Umbilical cord (tissue), 2 donors: ENCODE measurements at places on chromosomes 2 and 18.
A peak's percentile ranks its signal among the peaks of the same experiment; 100 is the strongest.

GRCh38 chr2:235077046-235077445 lies 125.2 kb downstream of the SH3BP4 start:
- no peak for DNase-seq

- no peak for DNase-seq
Observed at GRCh38 chr2:104040771-104041170, 813.1 kb upstream of the POU3F3 start.

GRCh38 chr2:173058097-173058496 lies 17.5 kb upstream of the MAP3K20 start:
- DNase-seq, result no peak

DNA sequence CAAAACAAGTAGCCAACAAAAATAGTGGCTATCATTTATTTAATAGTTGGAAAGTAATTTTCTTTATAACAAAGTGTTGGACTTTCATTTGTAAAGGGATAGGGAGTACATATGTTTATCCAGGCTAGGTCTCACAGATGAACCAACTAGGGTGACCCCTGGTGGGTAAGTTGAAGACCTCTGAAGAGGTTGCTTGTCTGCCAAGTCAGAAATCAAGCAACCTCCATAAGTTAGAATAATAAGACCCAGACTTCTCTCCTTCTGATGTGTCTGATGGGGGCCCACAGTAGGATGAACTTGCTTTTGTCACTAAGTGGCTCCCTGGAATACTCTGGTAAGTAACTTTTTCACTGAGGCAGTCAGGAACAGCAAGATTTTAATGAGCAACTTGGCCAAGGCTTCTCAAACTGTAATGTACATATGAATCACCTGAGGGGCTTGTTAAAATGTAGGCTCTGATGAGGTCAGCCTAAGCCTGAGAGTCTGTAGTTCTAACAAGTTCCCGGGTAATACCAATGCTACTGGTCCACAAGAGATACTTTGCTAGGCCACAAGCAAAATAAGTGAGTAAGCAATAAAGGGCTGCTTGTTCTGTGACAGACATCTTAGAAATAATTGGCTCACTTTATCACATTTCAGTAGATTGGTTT lies 319.6 kb downstream of the PIK3C3 start:
- DNase-seq, result no peak

DNA sequence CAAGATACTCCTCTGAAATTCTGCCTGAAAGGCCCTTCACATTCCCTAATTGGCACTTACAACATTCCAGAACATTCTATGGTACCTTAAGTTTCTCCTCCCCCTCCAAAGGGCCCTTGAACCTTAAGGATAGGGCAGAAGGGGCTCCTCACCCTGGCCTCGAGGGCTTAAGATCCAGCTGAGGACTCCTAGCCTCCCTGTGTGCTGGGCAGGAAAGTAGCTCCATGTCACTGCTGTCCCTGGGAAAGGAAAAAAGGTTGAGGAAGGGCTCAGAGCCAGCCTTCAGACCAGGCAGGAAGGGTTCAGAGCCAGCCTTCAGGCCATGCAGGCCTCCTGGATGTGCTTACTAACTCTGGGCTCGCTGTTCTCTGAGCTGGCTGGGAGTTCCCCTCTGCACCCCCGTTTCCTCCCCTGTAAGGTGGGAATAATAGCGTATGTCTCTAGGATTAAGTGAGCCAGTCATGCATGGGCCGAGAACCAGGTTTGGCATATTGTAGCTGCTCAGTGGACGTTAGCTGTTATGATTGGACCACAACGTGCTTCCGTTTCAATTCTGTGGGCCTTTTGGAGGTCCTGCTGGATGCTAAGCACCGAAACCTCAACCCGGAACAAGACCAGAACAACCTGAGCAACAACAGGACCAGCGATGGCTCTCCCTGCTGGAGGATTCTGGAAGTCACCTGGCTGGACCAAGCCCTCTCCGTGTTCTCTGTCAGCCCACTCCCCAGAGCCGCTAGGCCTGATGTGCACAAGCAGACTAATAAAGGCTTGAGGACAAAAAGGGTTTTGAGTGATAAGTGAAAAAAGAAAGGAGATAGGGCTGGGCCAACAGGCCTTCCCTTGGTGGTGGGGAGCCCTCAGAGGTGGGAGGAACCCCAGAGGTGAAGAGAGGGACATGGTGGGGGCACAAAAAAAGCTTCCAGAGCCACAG lies 1.0 kb upstream of the B3GNT7 start:
- DNase-seq, result no peak

- DNase-seq, result no peak
Observed at GRCh38 chr2:217438821-217439220, 564.0 kb downstream of the TNS1 start.

GRCh38 chr18:37266290-37266689 lies 299.3 kb downstream of the CELF4 start:
- no peak for DNase-seq

- no peak for DNase-seq
Observed at GRCh38 chr2:207279520-207279919, 113.8 kb upstream of the KLF7 start.

GRCh38 chr2:163312713-163313112 lies 423.1 kb downstream of the FIGN start:
- peak; percentile 20 for DNase-seq

DNA sequence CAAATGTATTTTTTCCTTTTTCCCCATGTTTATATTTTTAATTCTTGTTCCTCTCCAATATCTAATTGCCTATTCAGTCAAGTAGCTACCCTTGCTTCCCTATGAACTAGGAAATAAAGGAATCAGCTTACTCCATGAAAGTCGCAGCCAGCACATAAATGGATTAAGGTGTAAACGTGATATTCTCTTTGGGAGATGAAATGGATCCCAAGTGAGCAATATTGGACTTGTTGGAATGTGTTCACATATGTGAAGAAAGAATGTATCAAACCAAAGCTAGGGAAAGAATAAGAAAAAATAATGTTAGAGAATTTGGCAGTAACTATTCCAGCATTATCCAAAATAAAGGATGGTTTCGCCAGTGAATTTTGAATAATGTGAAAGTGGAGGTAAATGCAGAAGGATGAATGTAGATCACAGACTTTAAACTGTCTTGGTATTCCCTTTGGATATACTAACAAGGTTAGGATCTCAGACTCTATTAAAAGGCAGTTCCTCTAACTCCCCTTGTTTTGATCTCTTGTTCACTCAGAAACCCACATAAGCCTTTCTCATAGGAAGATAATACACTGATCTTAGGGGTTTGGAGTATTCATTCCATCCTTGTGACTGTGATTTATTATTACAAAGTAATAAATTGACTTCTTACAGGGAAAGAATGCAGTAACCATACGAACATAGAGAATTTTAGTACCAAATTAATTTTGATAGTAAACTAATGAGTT lies 208.1 kb downstream of the BABAM2 start:
- peak; percentile 67 for DNase-seq

DNA sequence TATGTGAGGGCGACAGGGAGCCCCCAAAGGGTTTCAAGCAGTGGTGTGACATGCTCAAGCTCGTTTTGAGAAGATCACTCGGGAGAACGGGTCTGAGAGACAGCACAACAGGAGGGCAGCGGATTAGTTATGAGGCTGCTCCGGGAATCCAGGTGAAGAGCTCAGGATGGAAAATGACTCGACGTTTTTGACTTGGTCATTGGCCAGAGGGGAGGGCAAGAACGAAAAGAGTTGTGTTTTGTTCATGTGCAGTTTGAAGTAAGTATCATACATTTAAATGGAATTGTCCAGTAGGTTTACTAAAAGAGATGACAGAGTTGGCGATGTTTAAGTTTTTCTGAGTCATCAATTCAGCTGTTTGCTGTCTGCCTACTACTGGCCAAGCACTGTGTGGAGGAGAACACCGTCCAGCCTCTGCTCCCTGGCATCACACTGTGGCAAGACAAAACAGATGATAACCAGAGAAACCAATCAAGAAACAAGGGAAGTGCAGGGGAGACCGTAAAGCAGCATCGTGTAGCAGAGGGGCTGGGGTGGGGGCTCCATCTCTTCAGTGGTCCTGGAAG lies 25.3 kb upstream of the ANXA4 start:
- no peak for DNase-seq

- DNase-seq, result no peak
Observed at GRCh38 chr18:32772581-32773381, at the start of gene KLHL14. Gene KLHL14 (minus strand): TSS chr18:32773023. CDS start chr18:32770591, 2,432 bp downstream.

DNA sequence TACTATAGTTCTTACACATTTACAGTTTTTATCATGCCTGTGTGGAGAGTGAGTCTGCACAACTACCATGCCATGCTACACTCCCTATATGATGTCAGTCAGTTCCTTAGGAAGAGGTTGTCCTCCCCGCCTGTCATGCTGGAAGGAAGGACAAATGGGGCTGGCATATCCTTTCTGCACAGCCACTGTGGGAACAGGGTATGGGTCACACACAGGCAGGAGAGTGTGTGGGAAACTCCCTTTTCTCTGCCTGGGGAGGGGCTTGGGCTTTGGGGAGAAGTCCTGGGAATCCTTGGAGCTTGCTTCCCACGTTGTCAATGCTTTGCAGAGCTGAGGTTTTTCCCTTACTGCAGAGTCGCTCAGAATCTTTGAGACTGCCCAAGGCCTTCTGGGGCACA lies 232.1 kb downstream of the PRKCE start:
- no peak for DNase-seq

GRCh38 chr2:170454471-170455372 lies 260.4 kb upstream of the SP5 start:
- DNase-seq, result no peak

GRCh38 chr2:159938395-159938794 lies 124.0 kb downstream of the PLA2R1 start:
- DNase-seq, result peak; percentile 19

DNA sequence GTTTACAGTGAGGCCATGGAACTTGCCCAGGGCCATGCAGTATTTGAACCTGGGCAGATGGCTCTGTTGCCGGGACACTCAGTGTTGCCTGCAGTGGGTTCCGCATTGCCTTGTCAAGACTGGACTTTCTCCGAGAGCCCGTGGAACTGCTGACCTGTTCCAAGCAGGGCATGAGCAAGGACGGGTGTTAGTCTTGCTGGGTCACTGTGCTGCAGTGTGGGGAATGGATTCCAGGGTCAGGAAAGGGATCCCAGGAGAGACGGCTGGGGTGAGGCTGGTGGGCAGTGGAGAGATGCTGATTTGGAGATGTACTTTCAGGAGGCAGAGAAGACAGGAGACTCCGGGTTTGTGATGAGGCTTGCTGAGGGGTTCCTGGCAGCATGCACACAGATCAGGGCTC lies 348.7 kb upstream of the HS6ST1 start:
- no peak for DNase-seq

- DNase-seq, result no peak
Observed at GRCh38 chr2:147288131-147288530, 556.7 kb upstream of the ACVR2A start.

DNA sequence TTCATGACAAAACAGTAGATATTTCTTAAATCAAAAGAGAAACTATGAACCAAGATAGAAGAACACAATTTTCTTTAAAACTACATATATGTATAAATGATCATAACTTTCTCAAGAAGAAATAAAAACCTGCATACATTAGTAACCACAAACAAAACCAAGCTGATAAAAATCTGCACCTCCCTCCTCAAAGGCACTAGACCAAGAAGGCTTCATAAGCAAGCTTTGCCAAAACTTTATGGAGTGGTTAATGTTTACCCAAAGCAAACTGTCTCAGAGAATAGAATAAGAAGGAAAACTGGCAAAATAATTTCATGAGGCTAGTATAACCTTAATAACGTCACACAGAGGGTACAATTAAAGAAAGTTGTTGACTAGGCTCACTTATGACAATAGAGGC lies 138.3 kb downstream of the ZBTB7C start:
- DNase-seq, result no peak

DNA sequence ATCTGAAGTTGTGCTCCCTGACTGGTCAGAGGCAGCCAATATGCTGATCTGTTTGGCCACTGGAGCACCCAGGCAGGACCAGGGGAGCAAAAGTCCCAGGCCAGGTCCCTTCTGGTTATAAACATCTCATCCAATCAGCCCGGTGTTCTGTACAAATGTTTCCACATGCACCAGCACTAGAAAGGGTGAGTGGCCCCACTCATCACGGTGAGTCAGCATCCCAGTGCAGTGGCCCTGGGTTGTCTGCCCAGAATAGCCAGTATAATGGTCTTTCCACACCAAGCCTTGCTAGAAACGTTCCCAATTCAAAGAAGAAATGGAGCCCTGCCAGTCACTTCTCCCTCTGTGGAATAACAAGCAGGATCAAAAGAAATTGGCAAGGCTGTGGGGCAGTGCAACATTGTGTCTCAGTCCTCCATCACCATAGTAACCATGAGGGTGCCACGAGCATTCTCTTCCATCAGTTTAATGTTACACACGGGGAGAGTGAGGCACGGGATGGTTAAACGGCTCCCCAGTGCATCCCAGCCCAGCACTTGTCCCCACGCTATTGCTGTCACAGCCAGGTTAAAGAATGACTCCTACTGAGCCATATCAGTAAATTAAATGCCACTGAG lies 174.9 kb downstream of the SEPTIN10 start:
- DNase-seq, result no peak

DNA sequence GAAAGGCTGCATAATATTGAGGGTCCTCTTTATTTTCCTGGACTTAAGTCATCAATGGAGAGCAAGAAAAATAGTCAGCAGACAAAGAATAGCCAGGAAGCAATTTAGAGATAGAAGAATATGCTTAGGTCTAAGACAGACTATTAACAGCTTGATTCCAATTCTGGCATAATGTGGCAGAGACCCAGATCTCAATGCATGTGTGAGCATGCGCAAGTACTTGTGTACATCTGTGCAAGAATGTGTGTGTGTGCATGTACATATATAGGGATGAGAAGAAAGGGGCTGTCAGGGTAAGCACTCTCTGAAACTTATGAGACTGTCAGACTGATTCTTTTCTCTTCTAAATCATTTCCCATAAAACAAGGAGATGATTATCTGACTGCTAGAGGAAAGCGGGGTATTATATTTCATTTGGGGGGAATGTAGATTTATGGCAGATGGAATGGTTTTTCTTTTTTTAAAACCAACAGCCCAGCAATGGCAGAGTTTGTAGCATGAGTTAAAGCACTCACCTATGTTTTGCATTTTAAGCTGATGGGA lies 381.3 kb upstream of the SPRED2 start:
- DNase-seq, result peak; percentile 34

DNA sequence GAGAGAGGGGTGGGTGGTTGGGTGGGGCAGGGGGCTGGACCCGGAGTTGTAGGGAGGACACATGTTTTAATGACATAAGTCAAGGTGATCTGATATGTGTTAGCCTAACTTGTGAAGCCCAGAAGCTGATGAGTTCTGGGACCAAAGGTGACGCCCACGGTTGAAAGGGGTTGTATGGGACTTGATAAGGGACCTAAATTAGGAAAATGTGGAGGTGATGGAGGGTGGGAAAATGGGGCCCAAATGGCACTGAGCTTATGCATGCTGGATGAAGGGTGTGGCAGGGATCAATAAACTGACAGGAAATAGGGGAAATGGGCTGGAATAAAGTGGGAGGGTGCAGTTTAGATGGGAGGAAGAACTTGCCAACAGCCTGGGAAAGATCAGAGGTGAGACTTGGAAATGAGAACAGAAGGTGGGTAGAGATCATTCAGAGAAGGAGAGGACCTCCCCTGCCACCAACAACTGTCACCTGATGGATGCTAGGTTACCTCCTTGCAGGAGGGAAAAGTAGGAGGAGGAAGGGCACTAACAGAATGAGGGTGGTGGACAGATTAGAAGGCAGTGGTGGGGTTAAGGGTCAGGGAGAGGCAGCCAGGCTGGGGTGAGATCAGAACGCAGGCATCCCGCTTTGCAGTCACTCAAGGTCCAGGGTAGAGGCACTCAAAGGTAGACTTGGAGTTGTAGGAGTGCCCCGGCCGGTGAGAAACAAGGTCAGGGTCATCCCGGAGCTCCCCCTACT lies 15.3 kb downstream of the WNT10A start:
- no peak for DNase-seq
